ENCODE measurements at places on chromosomes 16 and 17.

DNA sequence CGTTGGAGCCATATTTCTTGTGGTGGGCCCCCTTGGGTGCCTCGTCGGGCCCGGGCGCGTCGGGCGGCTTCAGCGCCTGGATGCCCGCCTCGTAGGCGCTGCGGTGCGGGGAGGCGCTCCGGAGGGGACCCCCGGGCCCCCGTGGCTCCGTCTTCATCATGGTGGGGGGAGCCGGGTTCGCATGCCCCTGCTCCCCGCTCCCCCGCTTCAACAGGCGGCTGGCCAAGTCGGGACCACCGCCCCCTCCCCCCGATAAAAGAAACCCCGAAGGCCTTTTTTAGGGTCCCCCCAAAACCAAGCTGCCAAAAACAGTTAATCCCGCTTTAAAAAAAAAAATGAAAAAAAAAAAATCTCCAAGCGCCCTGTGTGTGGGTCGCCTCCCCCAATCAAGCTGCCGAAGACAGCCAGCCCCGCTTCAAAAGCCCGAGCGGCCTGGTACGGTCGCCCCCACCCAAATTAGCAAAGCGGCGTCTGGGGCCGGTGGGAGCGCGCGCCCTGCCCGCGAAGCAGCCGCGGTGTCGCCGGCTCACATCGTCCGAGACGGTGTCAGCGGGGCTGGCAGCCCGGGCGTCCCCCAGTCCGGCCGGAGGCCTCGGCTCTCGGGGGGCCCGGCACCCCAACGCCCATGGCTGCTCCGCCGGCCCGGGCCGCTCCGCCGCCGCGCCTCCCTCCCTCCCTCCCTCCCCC, at the start of gene PPP1R9B:
Gene PPP1R9B (minus strand): TSS at position 324 of the 687 bp plus-strand sequence. CDS start 164 bp downstream, at position 160.
- DNase-seq = no peak

DNA sequence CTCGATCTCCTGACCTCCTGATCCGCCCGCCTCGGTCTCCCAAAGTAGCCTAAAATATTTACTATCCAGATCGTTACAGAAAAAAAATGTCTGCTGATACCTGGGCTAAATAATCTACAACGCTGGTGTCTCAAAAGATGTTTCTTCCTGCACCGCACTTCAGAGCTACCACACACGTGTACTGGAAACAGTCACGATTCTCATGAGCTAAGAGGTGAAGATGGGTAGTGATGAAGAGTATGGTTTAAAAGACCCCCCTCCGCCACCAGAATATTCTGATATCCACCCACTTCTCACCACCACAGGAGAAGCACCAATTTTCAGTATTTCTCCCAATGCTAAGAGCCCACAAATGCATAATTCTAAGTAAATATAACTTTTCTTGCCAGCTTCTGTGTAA, 50.2 kb downstream of the SMG6 start:
- DNase-seq = no peak

- DNase-seq = peak; percentile 0
These were observed 81.5 kb downstream of the CA4 start for GRCh38 chr17:60231234-60231633.

DNA sequence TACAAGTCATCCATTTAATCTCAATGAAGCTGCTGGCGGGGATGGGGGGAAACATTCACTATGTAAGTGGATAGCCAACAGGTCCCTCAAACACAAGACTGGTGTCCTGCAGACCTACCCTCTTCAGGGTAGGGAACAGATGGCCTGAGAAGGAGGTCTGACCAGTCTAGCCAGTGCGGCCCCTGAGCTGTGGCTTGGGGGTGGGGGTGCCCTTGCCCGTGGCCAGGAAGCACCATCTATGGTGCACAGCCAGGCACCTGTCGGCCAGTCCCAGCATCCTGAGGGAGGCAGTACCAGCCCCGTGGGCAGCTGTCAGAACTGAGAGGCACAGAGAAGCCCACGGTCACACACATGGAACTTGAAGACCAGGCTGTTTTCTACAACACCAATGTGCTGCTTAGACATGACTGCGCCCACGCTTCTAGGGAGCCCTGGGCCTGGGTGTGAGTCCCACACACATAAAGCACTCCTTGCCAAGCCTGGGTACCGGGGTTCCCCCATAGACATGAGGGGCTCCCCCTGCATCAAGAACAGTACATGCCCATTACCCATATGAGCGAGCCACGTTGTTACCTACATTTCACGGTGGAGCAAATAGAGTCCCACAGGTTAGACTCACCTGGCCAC, 40.9 kb downstream of the RMI2 start:
- no peak for DNase-seq

GRCh38 chr16:73166441-73166851, 118.5 kb upstream of the ZFHX3 start:
- no peak for DNase-seq

DNA sequence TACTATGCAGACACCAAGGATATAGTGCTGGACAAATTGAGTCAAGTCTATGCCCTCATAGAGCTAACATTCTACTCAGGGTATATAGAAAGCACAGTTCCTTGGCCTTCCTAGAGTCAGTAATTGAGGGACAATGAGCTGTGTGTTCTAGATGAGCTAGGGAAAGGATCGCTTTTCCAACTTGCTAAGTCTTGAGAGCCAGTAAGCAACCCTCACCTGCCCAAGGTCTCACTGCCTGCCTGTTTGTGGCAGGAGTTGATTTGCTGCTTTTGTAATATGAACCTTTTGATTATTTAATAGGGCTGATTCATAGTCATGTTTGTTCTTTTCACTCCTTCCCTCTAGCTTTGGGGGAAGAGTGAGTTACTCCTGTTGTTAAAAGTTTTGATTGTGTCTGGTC, 6.5 kb downstream of the DDX42 start:
- DNase-seq = no peak

DNA sequence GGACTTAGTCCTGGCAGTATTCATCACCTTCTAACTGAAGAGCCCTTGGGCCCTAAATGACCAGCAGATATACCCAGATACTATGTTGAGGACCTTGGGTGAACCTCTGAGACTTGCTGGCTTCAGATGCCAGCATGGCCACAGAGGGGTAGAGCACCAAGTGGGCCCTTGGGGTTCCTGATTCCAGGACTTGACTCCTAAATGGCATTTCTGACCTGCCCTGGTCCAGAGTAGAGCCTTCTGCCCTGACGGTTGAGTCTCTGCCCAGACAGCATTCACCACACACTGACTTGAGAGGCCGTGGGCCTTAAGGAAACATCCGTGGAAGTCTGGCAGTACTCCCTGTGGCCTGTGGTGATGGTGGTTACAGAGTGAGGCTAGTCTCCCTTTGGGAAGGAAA, 2.8 kb upstream of the APPBP2 start:
- no peak for DNase-seq

DNA sequence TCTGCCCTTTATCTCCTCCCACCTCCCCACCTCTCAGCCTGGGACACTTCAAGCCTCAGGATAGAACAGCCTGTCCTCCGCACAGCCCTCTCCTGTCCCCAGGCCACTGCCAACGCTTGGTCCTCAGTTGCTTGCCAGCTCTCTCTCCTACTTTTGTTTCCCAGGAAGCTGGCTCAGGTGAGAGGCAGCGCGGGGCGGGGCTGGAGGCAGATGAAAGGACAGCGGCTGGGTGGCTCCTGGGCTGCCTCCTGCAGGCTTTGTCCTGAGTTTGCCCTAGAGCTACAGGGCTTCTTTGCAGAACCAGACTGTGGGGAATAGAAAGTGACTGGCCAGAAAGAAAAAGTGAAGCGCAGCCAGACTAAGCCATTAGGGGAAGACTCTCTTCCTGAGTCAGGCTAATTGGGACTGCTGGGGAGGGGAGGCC, 48.2 kb upstream of the CDC42EP4 start:
- DNase-seq = no peak

All from CD4-positive, alpha-beta memory T cell (primary cell).